ENCODE measurements at places on chromosomes 2 and 18.

GRCh38 chr2:171723716-171724683 lies 36.7 kb downstream of the DYNC1I2 start:
- no peak for DNase-seq

- no peak for DNase-seq
Observed at GRCh38 chr2:38935568-38936172, 46.0 kb downstream of the ARHGEF33 start.

DNA sequence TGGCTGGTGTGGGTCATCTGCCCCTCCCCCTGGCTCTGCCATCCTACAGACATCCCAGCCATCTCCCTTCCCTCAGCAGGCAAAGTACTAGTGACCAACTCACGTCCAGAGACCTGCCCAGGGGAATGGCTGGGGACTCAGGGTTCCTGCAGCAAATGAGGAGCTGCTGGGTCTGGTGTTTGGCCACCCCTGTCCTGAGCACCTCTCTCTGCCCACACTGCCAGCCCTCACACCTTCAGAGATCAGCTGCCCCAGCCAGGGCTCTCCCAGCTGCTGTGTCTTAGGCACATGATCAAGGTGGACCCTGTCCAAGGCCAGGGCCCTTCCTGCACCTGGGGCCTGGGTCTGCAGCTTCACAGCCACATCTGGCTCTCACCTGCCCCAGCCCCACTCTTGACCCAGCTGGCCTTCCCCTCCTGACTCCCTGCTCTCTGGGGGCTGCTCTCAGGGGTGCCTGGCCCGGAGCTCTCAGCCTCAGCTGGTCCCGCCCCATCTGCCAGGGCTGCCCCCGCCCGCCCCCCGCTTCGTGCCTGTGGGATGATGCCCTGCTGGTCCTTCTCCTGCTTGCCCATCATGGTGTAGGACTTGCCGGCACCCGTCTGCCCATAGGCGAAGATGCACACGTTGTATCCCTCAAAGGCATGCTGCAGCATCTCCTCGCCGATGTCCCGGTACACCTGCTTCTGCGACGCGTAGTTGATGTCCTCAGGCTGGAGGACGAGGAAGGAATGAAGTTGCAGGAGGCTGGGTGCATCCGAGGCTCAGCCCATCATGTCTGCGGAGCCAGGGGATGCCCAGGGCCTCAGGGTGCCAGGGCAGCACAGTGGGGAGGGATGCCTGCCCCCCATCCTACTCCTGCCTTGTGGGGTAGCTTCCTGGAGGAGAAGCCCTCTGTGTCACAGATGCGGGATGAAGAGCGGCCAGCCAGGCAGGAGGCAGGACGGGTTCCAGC lies 32.2 kb downstream of the KIF1A start:
- DNase-seq = peak; percentile 13

DNA sequence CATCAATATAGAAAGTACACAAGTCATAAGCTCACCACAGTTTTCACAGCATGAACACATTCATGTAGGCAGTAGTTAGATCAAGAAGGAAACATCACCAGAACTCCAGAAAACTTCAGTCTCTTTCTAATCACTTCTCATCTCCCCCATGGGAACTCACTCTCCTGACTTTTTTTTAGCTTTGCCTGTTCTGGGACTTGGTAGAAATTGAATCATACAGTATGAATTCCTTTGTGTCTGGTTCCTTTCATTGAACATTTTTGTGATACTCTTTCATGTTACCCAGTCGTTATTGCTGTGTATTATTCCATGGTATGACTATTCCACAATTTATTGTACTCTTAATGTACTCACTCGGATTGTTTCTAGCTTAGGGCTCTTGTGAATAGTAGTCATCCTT lies 160.2 kb downstream of the TAF4B start:
- no peak for DNase-seq

DNA sequence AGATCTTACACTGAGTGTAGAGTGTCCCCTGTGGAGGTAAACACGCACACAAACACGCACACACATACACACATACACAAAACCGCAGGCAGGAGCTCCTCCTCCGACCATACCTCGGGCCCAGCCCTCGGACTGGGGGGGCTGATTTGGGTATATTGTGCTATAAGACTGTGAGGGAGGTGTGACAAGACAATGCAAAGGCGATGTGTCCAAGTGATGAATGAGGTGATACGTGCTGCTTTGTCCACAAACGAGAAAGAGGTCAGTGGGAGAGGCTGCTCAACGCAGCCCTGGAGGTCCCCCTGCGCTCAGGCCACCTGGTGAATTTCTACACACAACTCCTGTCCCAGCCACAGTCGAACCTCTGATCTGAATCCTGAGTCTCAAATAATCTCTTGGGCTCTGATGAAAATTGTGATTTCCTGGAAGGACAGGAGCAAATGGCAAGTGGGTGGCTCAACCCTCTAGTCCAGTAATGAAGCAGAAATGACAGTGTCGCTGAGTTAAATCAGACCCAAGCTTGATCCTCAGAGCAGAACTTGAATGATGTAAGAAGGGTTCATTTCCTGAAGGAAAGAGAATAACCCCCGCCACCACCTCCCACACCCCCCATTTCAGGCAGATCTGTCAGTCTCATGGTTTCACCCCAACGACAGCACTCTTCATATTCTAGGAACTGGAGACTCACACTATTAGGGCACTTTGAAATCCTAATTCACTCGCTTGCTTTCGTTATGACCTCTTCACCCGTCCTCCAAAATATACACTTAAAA lies 48.9 kb upstream of the ASXL2 start:
- DNase-seq = no peak

GRCh38 chr2:196433116-196433515 lies 206.4 kb upstream of the CCDC150 start:
- no peak for DNase-seq

- DNase-seq = no peak
Observed at GRCh38 chr18:12579775-12580174, 78.1 kb downstream of the SPIRE1 start.

DNA sequence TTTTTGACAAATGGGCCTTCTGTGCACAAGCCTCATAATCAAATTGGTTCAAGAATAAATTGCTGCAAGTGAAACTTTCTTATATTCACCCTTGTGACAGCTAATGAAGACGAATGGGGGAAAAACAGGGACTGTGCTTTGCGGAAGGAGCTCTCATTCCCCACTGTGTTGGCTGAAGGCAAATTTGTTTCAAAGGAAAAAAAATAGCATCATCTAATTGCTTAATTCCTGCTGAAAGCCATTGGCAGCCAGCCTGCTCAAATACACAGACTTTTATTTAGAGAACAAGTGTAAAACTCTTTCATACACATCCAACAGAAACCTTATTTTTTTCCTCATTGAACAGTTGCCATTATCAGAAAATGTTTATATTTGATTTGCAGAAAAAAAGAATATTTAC lies 172.3 kb downstream of the ARL6IP6 start:
- no peak for DNase-seq

GRCh38 chr18:74742573-74743243 lies 145.0 kb downstream of the ZNF407 start:
- DNase-seq = no peak

- DNase-seq = no peak
Observed at GRCh38 chr2:211371465-211371864, 815.1 kb downstream of the CPS1 start.

- DNase-seq = no peak
Observed at GRCh38 chr2:12207491-12207890, 461.1 kb downstream of the LPIN1 start.

GRCh38 chr2:167345559-167345958 lies 457.3 kb downstream of the XIRP2 start:
- DNase-seq = no peak

- no peak for DNase-seq
Observed at GRCh38 chr18:55109818-55110414, 150.7 kb upstream of the CCDC68 start.

GRCh38 chr18:34117319-34117718 lies 107.4 kb downstream of the NOL4 start:
- no peak for DNase-seq

GRCh38 chr18:50009773-50010335 lies 185.1 kb downstream of the MYO5B start:
- DNase-seq = peak; percentile 46

DNA sequence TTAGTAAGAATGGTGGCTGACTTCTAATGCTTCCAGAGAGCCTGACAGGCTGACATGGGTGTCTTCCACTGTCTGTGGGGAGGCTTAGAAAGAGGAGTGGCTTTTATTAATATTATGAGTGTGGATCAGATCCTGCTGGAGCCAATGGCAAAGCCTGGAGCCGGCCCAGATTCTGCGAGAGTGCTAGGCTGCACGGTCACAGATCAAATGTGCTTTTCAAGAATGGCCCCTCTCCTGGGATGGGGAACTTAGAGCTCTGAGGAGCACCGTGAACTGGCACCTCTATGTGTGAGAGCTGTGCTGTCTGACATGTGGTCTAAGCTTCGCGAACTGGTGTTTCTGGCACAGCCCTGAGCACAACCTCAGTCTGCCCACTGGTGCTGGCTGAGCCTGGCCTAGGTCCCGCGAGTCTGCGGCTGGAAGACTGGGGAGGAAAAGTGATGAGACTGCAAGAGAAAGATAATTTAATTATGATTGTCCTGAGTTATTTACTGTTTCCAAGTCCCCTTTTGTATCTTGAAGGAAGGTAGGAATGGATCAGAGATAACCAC lies 70.4 kb downstream of the ASAP2 start:
- no peak for DNase-seq

DNA sequence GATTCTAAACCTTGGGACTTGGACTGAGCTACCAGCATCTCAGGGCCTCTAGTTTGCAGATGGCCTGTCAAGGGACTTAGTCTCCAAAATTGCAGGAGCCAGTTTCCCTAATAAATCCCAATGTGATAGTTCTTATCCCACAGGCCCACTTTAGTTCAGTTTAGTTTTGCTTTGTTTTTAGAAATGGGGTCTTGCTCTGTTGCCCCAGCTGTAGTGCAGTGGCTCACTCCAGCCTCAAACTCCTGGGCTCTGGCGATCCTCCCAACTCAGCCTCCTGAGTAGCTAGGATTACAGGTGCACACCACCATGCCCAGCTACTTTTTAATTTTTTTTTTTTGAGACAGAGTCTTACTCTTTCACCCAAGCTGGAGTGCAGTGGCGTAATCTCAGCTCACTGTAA lies 2.6 kb upstream of the SF3B1 start:
- DNase-seq = no peak

DNA sequence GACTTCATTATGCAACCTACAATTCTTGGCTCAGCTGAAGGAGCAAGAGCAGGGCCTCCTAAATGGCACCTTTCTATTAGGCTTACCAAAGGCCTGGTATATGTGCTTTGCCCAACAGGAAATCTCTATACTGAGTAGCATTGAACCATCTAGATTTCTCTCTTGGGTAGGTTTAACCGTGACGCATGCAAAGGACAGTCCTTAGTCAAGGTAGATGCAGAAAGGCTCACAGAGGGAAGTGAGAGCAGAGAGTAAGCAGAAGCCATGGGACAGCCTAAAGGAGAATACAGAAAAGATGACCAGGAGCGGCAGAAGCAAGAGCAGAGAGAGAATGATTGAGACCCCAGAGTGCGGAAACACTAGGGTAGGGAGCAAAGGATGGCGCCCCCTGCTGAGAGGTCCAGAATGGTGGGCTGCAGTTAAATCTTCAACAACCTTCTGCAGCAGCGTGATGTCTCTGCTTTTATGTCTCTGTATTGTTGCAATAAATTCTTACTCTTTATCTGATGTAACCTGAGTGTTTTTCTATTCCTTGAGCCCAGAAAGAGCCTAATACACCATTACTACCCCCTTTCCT lies 4.7 kb upstream of the OSBPL1A start:
- DNase-seq = no peak

DNA sequence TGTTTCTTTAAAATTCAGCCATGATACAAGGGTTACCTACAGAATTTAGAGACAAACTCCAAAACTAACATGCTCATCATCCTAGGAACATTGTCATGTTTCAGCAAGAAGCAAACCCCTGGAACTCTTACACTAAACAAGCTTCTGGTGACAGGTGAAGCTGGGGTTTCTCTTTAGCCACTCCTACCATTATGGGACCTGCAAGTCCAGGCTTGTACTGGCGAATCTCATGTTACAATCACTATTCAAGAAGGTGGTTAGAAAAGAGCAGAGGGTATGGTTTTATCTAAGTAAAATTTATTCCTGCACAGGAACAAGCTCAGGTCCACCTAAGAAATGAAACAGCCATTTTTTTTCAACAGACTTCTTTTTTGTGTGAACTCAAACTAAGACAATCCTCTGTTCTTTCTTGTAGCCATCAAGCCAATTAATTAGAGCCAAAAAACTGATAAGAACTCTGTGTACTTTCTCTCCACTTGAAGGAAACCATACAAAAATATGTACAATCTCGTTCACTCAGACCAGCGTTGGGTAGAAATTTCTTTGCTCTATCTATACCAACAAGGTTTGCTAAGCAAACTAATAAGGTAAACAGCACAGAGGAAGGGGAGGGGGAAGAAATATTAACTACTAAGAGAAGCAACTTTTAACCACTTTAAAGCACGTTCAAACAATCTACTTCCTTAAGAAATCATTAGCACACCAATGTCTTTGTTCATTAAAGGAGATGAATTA lies 63.3 kb upstream of the NEDD4L start:
- DNase-seq = no peak

DNA sequence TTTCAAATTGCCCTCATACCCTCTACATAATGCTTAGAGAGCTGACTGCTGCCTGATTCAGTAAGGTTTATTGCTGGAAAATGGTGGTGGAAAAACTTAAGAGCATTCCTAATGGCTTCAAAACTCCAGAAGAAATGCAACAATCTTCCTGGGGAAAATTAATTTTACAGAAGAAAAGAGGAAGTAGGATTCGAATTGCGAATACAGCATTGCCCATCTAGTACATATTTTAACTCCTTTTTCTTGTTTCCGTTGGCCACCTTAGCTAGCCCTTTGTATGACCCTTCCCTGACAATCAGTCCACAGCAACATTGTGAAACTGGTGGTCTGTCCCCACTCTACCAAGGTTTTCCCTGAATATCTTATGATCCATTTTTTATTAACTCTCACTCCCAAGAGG lies 224.7 kb downstream of the MTX2 start:
- no peak for DNase-seq

DNA sequence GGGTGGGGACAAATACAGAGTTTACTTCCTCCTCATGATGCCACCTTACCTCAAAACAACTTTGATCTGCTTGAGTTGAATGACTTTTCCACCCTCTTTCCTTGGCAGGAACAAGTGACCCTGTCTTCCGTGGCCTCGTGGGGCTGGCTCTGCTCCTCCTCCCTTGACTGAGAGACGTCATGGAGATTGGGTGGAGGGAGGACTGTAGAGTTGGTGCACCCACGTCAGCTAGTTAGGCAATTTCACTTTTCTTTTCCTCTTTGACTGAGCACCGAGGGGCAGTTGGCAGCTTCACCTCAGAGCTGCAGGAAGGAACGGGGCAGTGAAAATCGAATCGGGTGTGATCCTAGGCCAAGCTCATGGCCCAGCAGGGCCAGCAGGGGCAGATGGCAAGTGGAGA lies at the start of gene SP140:
SP140 (plus strand) TSS at position 251 of the 400 bp plus-strand sequence; CDS start at position 360, 109 bp downstream.
- no peak for DNase-seq

DNA sequence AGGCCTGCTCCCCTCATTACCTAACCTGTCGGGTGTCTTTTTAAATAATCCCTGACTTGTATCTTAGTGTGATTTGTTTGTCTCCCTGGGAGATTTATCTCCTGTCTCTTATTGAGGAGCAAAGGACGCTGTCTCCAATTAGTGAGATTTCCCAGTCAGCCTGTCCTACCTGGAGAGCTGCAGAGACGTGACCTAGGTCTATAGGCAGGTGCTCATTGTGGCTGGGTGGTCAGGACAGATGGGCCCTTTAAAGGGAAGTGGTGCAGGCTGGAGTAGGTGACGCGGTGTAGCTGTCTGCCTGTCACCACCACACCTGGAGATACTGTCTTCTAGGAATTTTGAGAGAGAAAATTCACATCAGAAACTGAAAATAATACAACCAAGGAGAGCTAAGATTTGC lies 28.0 kb downstream of the PLB1 start:
- no peak for DNase-seq
